ENCODE measurements at places on chromosomes 12 and 14. TPM values are rescaled to one million over a fixed set of nuclear protein-coding genes. Genes with fewer than 3 reads are reported as not detected.

DNA sequence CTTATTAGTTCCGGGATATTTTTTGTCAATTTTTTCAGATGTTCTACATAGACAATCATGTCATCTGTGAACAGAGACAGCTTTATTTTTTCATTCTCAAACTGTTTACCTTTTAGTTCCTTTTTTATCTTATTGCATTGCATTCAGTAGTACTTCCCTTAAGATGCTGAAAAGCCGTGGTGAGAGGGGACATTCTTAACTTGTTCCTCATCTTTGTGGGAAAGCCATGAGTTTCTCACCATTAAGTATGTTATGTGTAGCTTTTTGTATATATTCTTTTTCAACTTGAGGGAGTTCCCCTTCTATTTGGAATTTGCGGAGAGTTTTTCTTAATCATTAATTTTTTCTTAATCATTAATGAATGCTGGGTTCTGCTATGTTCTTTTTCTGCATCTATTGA, 1727.1 kb upstream of the SEL1L start:
- no peak for DNase-seq

GRCh38 chr12:110269622-110270124, 11.4 kb upstream of the ATP2A2 start:
- DNase-seq: no peak

DNA sequence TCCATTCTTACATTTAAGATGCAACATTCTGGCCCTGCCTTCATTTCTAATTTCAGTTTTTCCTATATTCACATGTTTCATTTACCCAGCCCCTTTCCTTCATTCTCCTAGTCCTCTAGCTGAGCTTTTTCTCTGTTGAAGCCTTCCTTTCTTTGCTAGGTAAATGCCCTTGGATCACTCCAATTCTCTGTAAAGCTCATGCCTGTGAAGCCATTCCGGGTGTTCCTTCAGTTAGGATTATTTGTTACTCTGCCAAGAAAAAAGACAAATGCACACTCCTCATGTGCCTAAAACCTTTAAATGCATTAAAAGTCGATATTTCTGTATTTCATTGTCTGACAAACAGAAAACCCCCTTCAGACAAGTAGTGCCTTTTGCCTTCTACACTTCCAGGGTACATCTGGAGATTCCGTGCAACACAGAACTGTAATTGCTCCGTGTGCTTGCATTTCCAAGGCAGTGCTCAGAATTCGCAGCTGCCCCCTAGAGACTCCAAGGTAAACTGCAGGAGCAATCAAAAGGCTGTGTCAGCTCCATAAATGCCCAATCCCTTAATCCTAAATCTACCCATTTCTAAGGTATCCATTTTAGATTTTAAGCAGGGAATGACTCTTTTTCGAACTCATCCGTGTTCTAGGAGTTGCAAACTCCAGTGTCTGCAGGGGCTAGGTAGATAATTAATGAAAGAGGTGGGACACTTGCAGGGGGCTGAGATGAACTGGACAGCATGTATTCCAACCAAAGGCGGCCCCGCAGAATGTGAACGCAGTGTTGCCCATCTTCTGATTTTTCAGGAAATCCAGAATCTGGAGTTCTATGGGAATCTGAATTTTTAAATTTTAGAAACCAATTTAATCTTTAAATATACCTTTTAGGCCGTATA, 320.2 kb downstream of the GRIN2B start:
- no peak for DNase-seq

DNA sequence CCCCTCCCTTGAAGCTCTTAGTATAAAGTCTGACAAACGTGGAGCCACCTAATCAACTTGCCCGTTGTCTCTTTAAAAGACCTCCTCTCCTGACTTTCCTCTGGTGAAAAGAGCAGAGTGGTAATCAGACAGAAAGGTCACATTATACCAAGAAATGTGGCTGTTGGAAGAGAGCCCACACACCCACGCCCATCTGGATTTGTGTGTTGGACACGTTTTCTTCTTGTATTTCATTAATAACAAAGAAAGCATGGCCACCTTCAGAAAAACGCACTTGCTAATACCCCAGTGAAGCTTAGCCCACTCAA, 41.3 kb downstream of the CCDC60 start:
- DNase-seq: no peak

- no peak for DNase-seq
Observed at GRCh38 chr12:87612996-87613395, 416.2 kb downstream of the C12orf50 start.

DNA sequence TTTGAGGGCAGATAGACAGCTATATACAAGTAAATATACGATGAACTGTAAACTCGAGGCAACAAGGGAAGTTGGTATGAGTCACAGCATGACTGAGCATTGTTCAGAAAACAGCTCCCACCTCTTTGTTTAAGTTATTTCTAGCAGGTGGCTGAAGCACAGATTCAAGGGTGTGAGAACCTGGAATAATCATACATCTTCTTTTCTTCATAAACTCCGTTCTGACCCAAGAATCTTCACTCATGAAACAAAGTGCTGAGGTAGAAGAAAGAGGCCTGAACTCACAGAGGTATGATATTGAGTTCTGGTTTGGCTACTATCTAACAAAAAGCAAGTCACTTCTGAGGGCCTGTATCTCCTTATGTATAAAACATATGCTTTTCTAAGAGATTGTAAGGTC, 364.1 kb upstream of the KITLG start:
- DNase-seq: no peak

DNA sequence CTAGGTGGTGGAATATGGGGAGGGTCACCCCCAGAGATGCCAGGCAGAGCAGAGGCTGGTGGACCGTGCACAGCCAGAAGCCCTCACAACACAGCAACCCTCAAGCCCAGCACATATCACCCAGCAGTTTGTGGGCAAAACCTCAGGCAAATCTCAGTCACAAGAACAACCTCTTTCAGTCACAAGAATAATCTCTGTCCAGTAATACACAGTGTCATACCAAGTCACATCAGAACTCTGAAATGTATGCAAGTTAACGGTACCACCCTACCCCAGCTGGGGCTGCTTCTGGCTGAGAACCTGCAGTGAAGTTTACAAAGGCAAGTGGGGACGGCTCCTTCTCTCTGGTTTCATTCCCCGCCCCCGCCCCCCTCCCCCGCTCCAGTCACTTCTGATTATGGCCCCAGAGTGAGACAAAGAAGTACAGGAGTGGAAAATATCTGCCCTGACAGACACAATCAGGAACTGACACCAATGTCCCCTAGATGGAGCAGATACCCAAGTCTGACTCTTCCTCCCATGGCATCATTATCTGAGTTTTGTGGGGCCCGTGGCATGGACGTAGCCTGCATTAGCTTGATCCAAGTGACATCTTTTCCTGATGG, 480.9 kb upstream of the TMEM132C start:
- no peak for DNase-seq

GRCh38 chr12:103560604-103561101, 26.4 kb upstream of the STAB2 start:
- DNase-seq: no peak

GRCh38 chr12:59619461-59620240, 23.8 kb downstream of the SLC16A7 start:
- DNase-seq: no peak

DNA sequence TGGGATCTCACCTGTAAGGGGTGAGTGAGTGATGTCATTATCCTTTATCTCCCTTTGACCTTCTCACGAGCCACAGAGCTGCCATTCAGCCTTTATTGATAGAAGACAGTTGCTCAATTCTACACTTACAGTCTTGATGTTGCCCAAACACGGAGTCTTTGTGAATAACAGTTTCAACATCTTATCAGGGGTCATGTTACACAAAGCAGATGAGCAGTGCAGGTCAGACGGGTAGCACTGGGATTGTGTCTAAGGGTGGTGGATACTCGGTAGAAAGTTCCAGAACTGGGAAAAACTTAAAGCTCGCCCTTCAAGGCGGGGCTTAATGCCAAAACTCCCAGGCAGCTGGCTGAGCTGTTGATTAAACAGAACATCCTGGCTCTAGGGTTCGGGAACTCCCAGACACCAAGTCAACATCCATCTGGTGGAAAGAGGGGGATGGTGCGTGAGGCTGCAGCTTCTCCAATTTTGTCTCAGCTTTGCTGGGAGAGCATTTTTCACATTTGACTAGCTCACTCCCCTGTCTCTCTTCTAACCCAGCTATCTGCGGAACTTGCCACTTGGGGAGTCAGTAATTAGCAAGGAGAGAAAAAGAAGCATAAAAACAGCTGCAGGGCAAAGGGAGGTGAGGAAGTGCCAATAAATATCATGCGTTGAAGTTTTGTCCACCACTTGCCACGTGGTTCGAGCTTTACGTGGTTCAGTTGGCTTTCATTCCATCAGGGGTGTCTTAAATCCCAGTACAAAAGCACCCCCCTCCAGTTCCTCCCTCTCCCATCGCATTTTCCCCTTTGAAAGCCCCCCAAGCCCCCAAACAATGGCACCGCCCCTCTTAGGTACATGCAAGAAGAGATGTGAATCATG, 31.0 kb downstream of the FOXN4 start:
- no peak for DNase-seq

GRCh38 chr12:643475-644302, 19.6 kb downstream of the NINJ2 start:
- DNase-seq: peak; percentile 46

GRCh38 chr12:11834931-11835330, 185.5 kb downstream of the ETV6 start:
- DNase-seq: no peak

GRCh38 chr12:27366621-27367020, 34.0 kb downstream of the BMAL2 start:
- no peak for DNase-seq

- DNase-seq: no peak
Observed at GRCh38 chr14:68794851-68795596, 2.2 kb upstream of the ZFP36L1 start.

GRCh38 chr12:85448548-85449139, 168.6 kb downstream of the ALX1 start:
- no peak for DNase-seq

DNA sequence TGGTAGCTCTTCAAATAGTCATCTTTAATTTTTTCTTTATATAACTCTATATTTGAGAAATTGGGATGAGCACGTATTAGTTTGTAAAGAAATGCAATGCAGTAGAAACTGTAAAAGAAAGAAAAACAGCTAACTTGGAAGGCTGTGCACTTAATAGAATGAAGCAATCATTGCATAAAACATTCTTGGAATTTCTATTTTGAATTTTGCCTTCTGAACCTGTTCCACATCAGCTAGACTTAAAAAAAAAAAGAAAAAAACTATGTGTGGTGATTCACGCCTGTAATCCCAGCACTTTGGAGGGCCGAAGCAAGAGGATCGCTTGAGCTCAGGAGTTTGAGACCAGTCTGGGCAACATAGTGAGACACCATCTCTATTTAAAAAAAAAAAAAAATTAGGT, 29.4 kb downstream of the SCN8A start:
- DNase-seq: no peak

GRCh38 chr12:56253091-56253490, 5.1 kb downstream of the ANKRD52 start:
- DNase-seq: no peak

- DNase-seq: no peak
Observed at GRCh38 chr12:111367661-111368221, 1.2 kb downstream of the PHETA1 start.

- no peak for DNase-seq
Observed at GRCh38 chr14:89440986-89441909, 24.2 kb upstream of the FOXN3 start.

DNA sequence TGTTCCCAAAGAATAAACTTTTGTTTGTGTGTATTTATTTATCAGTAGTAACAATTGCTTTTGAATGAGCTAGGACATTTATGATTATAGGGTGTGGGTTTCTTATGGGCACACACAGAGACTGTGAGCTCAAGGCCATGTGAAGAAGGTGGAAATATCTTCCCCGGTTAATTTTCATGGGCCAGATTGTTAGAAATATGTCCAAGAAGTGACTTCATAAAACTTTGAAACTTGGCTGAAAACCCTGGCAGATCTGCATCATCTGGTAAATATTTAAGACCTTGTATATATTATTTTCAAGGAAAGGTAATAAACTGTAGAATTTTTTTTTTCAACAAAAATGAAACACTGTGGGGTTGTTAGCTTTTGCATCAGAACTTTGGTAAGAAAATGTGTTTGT, 53.5 kb upstream of the RNU6-8 start:
- no peak for DNase-seq

DNA sequence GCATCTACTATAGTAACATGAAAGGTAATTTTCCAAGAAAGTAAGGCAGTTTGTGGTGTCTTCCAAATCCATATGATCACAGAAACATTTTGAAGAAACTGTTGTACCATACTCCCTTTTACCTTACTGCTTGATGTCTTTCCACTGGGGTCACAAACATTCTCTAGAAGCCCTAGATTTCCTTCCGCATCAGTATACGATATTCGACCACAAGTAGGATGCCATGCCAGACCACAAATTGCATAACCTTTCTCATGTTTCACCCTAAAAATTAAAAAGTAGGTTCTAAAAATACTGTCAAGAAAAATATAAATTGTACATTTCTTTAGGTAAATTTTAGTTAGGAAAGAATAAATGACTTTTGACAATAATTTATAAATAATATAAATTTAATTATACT, 26.5 kb downstream of the WDHD1 start:
- no peak for DNase-seq

- no peak for DNase-seq
Observed at GRCh38 chr12:80188576-80188975, 89.2 kb downstream of the OTOGL start.

The INHBE gene
- total RNA-seq: not detected

The NELL2 gene
- total RNA-seq: 10.1 TPM

The MYRFL gene
- not detected for total RNA-seq

The VRTN gene
- not detected for total RNA-seq

The DEGS2 gene
- total RNA-seq: 0.25 TPM

The PA2G4 gene
- total RNA-seq: 243 TPM

The BCAT1 gene
- 24.8 TPM for total RNA-seq

All from activated CD4-positive, alpha-beta memory T cell treated with anti-CD3 and anti-CD28 coated beads, Interleukin-2, amount 10 ng/mL, durations not matched to agents 7 days and 5 days (primary cell).